Activated naive CD8-positive, alpha-beta T cell treated with anti-CD3 and anti-CD28 coated beads, Interleukin-2, amount 50 U/mL, for 24 hours (primary cell): ENCODE measurements at places on chromosomes 7 and 10.

- no peak for DNase-seq
Measured at GRCh38 chr7:12583922-12584321, 13.4 kb downstream of the SCIN start.

- DNase-seq: no peak
Measured at GRCh38 chr10:2989292-2989947, 77.9 kb upstream of the PFKP start.

- no peak for DNase-seq
Measured at GRCh38 chr7:2258661-2259365, 16.8 kb downstream of the NUDT1 start.

DNA sequence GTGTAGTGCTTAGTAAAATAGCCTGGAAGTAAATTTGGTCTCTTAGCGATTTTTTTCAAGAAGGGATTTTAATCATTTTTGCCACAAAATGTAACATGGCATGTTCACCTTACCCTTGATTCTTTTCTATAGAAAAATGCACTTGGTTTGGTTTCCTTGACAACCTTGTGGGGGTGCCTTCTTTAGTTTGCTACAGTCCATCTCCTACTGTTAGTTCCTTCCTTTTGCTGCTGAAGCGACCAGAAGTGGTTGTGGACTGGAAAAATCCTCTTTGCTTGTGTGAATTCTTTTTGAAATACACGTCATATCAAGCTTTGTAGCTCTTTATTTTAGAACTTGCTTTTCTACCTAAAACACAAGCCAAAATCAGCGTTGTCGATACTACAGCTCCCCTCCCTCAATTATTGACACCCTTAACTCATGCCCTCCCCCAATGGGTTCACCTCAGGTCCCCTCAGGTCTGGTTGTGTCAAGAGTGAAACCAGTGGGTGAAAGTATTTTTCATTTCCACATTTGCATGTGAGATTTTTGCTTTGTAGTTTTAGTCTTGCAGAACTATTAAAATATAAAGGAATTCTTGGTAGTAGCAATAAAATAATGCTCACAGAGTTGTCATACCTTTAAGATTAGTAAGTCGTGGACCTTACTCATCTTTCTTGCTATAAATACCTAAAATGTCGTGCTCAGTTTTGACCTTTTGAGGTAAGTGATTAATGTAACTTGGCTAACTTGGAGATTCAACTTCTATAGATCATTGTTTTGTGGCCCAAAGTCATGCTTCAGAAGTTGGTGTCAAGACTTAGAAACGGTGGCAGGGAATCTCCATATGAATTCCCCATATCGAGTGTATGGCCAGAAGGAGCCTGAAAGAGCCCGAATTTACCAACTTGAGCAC, 1.5 kb downstream of the ACTR3B start:
- no peak for DNase-seq

- DNase-seq: no peak
Measured at GRCh38 chr7:78055599-78055998, 257.0 kb downstream of the PHTF2 start.

- DNase-seq: no peak
Measured at GRCh38 chr7:124655990-124656389, 109.6 kb downstream of the GPR37 start.

DNA sequence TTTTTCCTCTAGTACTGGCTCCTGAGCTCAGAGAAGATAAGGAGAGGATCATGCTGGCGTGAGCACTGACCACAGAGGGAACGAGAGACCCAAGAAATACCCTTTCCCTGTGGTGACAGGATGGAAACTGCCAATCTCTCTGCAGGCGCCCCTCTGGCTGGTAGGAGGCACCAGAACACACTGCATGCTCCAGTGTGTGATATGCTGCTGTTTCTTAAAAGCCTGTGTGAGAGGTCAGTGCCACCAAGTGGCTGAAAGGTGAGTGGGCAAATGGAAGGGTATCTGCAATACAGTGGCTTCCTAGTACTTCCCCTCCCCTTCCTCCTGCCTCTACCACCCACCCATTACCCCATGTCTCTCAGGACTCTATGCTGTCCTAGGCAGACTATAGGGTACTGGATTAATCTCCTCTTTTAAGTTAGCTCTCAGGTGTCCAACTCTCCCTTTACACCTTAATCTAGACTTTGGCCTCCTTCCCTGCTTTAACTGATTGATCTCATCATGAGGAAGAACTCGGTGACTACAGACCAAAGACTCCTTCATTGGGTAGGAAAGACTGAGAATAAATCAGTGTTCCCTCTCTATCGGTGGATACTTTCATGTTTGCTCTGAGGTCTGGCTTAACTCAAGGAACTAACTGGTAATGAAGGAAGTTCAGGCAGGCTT, 283.6 kb downstream of the ADRA2A start:
- DNase-seq: no peak

- no peak for DNase-seq
Measured at GRCh38 chr10:58856508-58857240, 319.8 kb upstream of the PHYHIPL start.

DNA sequence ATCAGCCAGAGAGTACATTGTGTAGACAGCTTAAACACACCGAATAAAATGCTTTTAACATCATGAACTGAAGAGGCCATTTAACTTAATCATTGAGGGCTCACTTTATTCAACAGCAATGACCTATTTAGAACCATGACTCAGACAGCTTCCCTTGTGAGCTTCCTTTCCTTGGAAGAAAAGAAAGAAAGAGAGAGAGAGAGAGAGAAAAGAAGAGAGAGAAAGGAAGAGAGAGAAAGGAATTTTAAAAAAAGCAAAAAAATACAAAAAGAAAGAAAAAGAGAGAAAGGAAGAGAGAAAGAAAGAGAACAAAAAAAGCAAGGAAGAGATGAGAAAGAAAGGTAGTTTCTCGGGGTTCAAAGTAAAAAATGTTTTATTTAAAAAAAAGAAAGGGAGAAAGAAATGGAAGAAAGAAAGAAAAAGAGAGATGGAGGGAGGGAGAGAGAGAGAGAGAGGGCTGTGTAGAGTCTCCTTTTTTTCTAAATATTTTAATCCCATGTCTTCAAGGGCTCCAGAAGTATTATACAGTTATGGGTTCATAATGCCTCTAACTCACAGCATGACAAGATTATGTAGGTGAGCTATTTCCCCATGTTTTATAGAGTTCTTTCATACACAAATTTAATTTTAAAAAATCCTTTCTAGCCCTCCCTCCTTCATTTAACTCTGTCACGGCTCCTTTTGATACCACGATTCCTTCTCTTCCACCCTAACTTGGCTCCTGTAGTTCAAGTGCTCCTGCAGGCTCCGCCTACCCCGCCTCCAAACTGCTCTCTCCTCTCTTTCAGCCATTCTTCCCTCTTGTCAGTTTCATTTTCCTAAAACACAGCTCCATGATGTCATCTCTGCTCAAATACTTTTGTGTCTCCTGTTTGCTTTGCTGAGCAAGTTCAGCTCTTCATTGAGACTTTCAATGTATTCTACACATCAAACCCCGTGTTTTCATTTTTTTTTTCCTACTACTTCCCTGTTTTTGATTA, 85.5 kb downstream of the PRTFDC1 start:
- DNase-seq: no peak
